ENCODE measurements at places on chromosomes 13 and 19.

DNA sequence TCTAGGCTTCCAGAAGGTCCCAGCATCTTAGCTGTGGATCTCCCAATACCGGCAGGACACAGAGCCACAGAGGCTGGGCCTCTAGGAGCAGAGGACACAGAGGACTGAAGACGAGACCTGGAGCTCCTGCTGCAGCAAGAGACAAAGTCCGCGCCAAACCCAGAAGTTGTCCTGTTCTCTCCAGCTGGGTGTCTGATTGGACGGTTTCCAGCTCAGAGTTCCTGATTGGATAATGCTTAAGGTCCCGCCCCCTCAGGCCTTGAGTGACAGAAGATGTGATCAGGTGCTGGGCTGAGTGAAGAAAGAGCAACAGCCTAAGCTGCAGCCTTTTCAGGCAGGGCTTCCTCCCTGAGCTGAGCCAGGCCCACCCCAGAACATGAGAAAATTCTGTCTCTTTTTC, 59.9 kb upstream of the ZNF85 start:
- no peak for DNase-seq

DNA sequence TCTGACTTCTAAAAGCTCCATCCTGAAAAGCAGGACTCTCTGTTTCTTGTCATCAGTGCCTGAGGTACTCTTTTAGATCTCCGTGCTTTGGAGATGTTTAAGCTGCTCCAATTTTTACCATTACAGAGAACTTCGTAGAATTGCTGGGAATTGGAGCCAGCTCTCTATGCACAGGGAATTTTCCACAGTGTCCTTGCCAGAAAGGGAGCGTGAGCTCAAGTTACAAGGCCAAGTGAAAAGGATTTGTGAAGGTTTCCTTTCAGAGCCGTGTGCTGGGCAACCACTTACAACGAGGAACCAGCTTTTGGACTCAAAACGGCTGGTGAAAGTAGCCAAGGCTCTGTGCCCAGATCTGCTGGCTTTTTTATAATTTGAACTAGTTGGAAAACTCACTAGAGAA, 82.6 kb downstream of the NUFIP1 start:
- DNase-seq, result no peak

DNA sequence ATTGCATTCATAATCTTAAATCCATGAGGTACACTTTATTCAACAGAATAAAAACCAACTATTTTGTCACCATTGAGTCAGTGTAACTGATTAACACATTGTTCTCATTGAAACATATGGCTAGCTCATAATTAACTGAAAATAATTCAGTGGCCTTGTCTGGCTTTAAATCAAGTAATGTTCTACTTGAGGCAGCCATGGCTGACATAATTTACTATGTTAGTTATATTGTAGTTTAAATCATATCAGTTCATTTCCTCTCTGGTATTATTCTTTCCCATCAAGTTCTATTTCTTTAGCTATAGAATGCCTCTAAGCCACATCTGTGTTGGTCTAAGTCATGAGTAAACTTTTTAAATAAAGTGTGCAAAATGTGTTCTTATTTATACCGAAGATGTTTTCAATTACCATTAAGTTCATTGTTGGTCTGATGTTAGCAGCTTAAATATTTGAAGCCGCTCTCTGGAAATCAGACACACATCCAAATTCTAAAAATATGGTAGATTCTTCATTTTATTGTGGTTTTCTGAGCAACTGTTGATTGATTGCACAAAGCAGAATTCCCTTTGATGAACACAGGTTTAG, 393.7 kb downstream of the GPC6 start:
- peak; percentile 28 for DNase-seq

DNA sequence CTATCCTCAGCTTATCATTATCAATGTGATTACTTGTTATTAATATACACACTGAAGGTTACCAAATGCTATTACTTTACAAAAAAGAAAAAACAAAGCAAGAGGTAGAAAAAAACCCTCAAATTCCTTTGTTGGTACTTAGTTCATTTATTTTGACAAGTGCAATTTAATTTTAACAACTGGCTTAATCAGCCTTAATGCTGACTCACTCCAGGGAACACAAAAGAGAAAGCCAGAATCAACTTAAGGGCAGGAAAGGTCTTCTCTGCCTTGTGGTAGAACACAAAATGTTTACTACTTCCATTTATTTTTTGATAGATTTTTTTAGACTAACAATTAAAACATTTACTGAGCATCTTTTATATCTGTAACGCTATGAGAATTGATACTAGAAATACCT, 417.1 kb downstream of the PCDH17 start:
- DNase-seq, result no peak

GRCh38 chr19:58558066-58558622, at the start of gene UBE2M:
TSS of gene UBE2M (minus strand) at chr19:58558611. CDS start at chr19:58558381, 230 bp downstream.
- DNase-seq, result no peak

GRCh38 chr13:98411617-98412265, 165.2 kb downstream of the STK24 start:
- DNase-seq, result no peak

DNA sequence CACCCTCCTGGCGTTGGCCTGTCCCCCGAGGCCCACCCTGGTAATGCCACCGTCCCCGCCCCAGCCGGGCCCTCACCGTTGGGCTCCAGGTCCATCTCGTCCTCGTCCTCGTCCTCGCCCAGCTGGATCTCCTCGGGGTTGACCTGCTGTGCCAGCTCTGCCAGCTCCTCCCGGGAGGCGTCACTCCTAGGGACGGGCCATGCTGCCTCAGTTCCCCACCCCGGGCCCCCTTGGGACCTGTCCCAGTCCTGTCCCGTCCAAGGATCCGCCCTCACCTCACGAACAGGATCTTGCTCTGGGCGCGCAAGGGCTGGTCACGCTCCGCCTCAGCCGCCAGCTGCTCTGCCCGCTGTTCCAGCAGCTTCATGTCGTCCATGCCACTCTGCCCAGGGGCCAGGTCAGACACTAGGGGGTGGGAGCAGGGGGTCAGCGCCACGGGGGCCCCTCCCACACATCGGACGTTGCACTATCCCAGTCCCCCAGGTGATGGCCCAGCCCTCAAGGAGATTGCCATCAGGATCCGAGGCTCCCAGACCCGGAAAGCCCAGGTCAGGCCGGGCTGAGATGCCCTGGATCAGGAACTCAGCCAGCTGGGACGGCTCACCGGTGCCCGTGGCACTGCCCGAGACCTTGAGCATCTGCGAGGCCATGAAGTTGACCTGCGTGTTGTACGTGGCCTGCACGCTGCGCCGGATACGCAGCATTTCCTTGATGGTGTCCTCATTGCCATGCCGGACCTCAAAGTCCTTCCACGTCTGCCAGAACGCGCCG, 9.5 kb downstream of the XAB2 start:
- DNase-seq, result no peak

GRCh38 chr19:48479686-48480085, 10.5 kb downstream of the CYTH2 start:
- DNase-seq, result no peak

GRCh38 chr13:46799139-46799538, 2.2 kb upstream of the ESD start:
- no peak for DNase-seq

DNA sequence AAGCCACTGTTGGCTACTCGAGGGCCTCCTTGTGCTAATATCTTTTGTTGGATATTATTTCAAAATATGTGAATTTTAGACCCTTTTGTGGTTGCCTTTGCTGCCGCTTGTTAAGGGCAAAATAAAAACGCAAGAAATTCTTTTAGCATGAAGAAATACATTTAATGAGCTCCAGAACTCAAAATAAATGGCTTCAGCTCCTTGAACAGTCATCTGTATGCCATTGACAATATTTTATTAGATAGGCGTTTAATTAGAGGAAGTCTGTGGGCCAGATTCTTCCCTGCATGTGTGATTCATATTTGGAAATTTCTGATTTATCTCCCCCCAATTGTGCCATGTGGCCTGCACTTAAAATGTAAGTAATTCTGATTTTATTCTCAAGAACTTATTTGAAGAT, 177.2 kb downstream of the STK24 start:
- DNase-seq, result no peak

- DNase-seq, result no peak
Observed at GRCh38 chr13:75481176-75482069, 546 bp downstream of the TBC1D4 start.

GRCh38 chr13:97074618-97075017, 80.3 kb upstream of the OXGR1 start:
- DNase-seq, result no peak

DNA sequence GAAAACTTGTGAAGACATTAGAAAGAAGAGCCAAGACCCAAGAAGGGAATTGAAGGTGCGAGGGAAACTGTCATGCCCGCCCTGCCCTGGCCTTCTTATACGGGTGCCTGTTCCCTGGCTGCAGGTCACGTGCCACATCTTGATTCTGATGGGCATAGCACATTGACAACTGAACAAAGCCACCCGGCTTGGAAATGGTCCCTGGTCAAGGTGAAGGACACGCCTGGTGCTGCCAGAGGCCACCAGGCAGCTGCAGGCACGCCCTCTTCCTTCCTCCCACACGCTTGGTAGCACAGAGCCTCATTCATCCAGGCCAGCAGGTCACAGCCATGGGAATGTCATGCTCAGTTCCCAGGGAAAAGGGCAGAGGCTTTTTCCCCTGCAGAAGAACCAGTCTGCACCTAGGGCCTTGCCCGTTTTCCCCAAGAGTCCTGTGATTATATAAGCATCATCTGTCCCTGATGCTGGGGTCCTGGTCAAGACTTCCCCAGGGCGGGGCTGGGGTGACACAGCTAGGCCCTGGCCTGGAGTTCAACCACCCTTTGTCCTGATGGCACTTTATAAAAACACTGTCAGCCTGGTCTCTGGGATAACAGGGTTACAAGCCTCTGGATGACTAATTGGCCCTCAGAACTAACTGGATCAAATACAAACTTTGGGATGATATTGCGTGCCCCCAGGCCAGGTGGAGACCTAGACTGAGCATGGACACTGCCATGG, 56.0 kb downstream of the CDADC1 start:
- no peak for DNase-seq

DNA sequence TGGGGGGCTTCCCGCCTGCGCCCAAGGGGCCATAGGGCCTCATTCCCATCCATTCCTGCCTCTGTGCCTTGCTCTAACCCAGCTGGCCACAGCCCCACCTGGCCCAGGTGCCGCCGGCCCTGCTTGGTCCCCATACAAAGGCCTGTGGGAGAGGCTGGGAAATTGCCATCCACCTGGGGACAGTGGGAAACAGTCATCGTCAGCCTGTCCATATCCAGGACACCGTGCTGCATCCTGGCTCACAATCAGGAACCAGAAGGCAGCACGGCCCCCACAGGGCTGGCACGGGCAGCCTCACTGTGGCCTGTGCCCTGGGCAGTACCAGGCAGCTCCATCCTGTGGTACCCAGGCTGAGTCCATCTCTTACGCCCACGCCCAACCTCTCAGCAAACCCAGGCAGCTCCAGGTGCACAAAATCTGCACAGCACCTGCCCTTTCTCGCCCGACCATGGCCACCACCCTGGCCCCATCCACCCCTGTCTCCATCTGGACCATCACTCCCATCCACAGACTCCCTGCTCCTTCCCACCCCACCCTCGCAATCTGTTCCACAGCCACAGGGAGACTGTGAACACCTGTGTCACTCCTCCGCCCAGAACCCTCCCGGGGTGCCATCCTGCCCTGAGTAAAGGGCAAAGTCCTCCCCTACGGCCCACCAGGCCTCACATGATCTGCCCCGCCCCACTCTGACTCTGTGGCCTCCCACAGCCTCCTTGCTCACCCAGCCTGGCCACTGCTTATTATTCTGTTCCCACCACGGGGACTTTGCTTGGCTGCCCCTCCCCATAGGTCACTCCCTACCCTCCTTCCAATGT, 21.1 kb upstream of the FBXO27 start:
- DNase-seq, result no peak

GRCh38 chr13:107075576-107075975, 507.6 kb upstream of the ARGLU1 start:
- no peak for DNase-seq

- no peak for DNase-seq
Observed at GRCh38 chr19:43441716-43442115, 23.7 kb downstream of the LYPD3 start.

GRCh38 chr19:44782729-44783128, 5.0 kb downstream of the CBLC start:
- DNase-seq, result peak; percentile 25

DNA sequence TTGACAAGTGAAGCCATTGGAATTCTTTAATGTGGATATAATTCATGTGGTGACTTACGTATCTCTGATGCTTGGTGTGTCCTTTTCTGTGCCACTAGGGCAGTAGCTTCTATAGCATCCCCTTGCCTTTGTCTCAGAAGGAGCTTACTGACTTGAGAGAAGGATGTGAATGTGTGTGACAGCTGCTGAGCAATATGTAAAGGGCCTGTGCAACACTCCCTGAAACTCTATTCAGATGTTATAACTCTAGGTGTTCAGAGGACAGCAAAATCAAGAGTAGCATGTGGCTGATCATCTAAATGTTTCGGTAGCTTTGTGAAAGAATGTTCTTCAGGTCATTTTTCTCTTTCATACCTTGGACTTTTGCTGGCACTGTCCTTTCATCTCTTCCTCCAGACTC, 189.5 kb downstream of the LMO7 start:
- DNase-seq, result no peak

GRCh38 chr19:5947435-5947834, 30.5 kb downstream of the RANBP3 start:
- no peak for DNase-seq

DNA sequence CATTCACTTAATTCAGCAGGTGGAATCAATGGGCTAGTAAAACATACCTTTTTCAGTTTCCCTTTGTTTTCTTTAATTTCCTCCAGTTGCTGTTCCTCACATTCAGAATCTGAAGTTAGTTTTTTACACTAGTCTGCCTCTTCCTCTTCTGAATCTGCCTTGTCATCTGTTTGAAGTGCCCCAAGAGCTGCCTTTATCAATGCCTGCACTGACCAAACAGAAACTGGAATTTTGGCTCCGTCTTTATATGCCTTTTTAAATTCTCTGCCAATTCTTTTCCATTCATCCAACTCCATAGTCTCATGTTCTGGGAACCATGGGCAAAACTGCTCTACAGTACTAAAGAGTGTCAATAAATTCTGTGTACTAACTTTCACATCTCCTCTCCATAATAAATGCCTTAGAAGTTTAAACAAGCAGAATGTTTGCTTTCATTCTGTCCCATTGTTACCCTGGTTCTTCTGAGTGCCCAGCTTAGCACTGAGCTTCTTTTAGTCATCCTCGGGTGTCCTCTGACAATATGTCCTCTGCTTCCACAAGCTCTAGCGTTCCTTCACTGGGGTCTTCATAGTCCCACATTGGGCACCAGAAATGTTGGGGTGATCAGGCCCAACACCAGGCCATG, 154.2 kb downstream of the ZNF486 start:
- no peak for DNase-seq

GRCh38 chr13:94329754-94330551, 149.5 kb downstream of the DCT start:
- no peak for DNase-seq

DNA sequence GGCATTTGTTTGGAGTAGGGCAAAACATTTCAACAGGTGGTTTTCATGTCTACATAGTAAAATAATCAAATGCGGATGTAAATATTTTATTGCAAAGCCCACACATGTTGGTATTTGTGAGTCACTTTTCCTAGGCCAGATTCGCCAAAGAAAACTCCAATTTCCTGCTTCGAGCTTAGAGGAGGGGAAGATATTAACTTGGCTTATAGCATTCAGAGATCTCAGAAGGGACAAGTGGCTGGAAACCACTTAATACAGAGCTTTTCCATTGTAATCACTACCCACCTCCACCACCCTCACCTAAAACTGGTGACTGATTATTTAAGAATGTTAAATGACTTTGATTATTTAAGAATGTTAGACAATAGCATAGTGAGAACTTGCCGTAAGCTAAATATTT, 530.6 kb upstream of the SPRY2 start:
- DNase-seq, result no peak
